Hair follicular keratinocyte (primary cell): ENCODE measurements at places on chromosomes 11 and 22. TPM values are rescaled to one million over a fixed set of nuclear protein-coding genes. Genes with fewer than 3 reads are reported as not detected.

Gene SLC17A6
- total RNA-seq, result not detected in 2 replicates

Gene C1QTNF4
- total RNA-seq, result 0.08 and 0.16 TPM in 2 replicates

Gene SCUBE1
- not detected in 2 replicates for total RNA-seq

Gene MYEOV
- total RNA-seq, result not detected in 2 replicates

Gene GLB1L2
- 1.2 and 2.0 TPM in 2 replicates for total RNA-seq

Gene OR8H1
- total RNA-seq, result not detected in 2 replicates

Gene CCDC86
- 22.6 and 40.3 TPM in 2 replicates for total RNA-seq

Gene SAA4
- not detected in 2 replicates for total RNA-seq

Gene DEFB131B
- total RNA-seq, result not detected in 2 replicates

Gene TYR
- total RNA-seq, result not detected in 2 replicates

Gene ANKRD49
- 8.2 and 10.1 TPM in 2 replicates for total RNA-seq

Gene HORMAD2
- total RNA-seq, result not detected in 2 replicates

Gene TMEM138
- 24.3 and 44.9 TPM in 2 replicates for total RNA-seq

Gene GRM5
- total RNA-seq, result 0.04 TPM in 1 of 2 replicates, not detected in the other

Gene GAB4
- not detected in 2 replicates for total RNA-seq

Gene MFRP
- total RNA-seq, result not detected in 2 replicates

Gene TMPRSS6
- not detected in 2 replicates for total RNA-seq

Gene SYNGR1
- total RNA-seq, result 0.70 TPM in 1 of 2 replicates, not detected in the other

Gene INSC
- total RNA-seq, result 0.84 and 2.1 TPM in 2 replicates

Gene C11orf42
- not detected in 2 replicates for total RNA-seq

Gene CRYBB2
- total RNA-seq, result not detected in 2 replicates

Gene SUSD2
- total RNA-seq, result 0.04 and 0.16 TPM in 2 replicates

Gene DUSP8
- total RNA-seq, result 0.39 and 0.68 TPM in 2 replicates

Gene OR8A1
- total RNA-seq, result not detected in 2 replicates

Gene SEC14L3
- total RNA-seq, result not detected in 2 replicates

Gene MSANTD4
- 11.8 and 16.5 TPM in 2 replicates for total RNA-seq

Gene SLC25A18
- 0.23 TPM in 1 of 2 replicates, not detected in the other for total RNA-seq

Gene TRIM6
- 2.7 and 2.8 TPM in 2 replicates for total RNA-seq

Gene OR10A2
- not detected in 2 replicates for total RNA-seq

Gene RCOR2
- 0.23 and 0.34 TPM in 2 replicates for total RNA-seq

Gene IGSF9B
- total RNA-seq, result 0.15 and 0.94 TPM in 2 replicates

Gene APOBEC3A
- not detected in 2 replicates for total RNA-seq

Gene OR52I2
- not detected in 2 replicates for total RNA-seq

Gene TRAF6
- 6.8 and 7.0 TPM in 2 replicates for total RNA-seq

Gene GAL3ST1
- total RNA-seq, result not detected in 2 replicates

Gene QSER1
- 13.2 and 14.5 TPM in 2 replicates for total RNA-seq

Gene PGA5
- total RNA-seq, result not detected in 2 replicates

Gene MOGAT2
- not detected in 2 replicates for total RNA-seq

Gene SERPING1
- 17.4 and 25.5 TPM in 2 replicates for total RNA-seq

Gene RBFOX2
- 70.2 and 92.4 TPM in 2 replicates for total RNA-seq

Gene IFITM10
- total RNA-seq, result 0.08 TPM in 1 of 2 replicates, not detected in the other

Gene KIRREL3
- not detected in 2 replicates for total RNA-seq

Gene MMP13
- 0.16 TPM in 1 of 2 replicates, not detected in the other for total RNA-seq

Gene TSGA10IP
- not detected in 2 replicates for total RNA-seq

Gene CDC42EP2
- 22.4 and 27.5 TPM in 2 replicates for total RNA-seq

Gene TMEM258
- 94.1 and 112 TPM in 2 replicates for total RNA-seq

Gene SLC6A5
- not detected in 2 replicates for total RNA-seq

Gene GAL
- total RNA-seq, result 5.4 and 6.1 TPM in 2 replicates

Gene CARD18
- 0.19 and 4.1 TPM in 2 replicates for total RNA-seq
